Brain (organoid and tissue), 16 donors: ENCODE measurements at places on chromosomes 12 and 14.
A peak's percentile ranks its signal among the peaks of the same experiment; 100 is the strongest.

- DNase-seq = no peak
Observed at GRCh38 chr12:41277946-41278267, 89.8 kb downstream of the PDZRN4 start.

- DNase-seq = no peak
Observed at GRCh38 chr14:101194373-101195308, 291.1 kb upstream of the RTL1 start.

GRCh38 chr12:12081836-12082497 is 11.2 kb downstream of the BCL2L14 start:
- peak; percentile 38 for DNase-seq

DNA sequence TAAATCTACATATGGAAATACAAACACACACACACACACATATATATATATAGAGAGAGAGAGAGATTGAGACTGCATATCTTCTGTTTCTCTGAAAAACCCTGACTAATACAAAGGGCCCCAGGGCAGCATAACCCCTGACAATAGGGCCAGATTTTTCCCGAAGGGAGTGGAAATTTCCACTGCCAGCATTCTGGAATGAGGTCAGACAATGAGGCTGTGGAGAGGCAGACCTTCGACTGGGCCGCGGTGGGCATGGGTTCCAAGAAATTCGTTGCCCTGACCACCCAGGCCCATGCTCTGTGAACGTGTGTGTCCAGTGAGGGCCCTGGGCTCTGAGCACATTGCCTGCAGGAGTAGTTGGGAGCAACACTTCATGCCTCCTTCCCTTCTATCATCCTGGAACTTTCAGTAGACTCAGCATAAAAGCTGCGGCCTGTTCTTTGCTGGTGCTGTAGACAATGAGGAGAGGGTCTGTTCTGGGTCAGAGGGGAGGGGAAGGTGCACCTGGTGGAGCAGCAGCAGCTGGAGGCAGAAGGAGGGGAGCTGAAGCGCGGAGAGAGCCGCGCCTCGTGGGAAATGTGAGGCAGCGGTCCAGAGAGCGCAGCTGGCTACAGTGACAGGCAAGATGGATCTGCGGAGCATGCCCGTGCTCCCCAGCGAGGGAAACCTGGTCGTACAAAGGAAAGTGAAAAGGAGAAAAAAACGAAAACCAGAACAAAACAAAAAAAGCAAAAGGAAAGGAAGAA is 25.6 kb upstream of the CCDC60 start:
- DNase-seq = peak; percentile 71

GRCh38 chr14:104887623-104888488 is 22.8 kb downstream of the CEP170B start:
- no peak for DNase-seq

DNA sequence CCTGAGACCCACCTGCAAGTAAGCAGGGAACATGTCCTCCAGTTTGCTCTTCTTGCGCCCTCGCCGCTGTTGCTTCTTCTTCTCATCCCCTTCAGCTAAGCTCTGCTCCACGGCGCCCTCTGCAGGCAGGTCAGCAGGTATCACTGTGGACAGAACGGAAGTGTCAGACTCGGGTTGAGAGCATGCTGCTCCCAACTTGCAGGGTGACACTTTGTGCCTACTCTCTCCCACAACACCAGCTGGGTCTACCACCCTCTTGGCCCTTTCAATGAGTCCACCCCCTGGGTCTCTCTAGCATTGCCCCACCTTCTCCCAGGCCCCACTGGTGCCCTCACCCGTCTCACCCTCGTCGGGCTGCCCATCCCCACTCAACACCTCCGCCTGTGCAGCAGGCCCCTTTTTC is 16.7 kb downstream of the KMT2D start:
- peak; percentile 42 for DNase-seq
